ENCODE measurements at places on chromosomes 4 and X. TPM values are rescaled to one million over a fixed set of nuclear protein-coding genes. Genes with fewer than 3 reads are reported as not detected.

GRCh38 chr4:177810220-177810619 is 368.0 kb upstream of the AGA start:
- no peak for DNase-seq

DNA sequence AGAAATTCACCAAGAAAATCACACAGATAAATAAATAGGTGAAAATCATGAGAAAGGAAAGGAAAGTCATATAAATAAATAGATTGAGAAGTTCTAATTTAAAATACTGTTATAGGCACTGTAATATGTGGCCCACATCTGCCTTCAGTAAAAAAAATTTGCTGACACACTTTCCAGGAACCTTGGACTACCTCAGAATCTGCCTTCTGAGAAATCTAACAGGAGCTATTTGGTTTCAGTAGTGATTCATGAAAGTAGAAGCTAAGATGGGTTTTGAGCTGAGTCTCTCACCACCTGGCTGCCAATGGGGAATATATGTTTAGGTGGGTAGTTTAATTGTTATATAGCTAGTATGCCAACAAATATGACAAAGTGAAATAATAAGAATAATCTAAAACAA is 810.0 kb downstream of the RAB28 start:
- no peak for DNase-seq

DNA sequence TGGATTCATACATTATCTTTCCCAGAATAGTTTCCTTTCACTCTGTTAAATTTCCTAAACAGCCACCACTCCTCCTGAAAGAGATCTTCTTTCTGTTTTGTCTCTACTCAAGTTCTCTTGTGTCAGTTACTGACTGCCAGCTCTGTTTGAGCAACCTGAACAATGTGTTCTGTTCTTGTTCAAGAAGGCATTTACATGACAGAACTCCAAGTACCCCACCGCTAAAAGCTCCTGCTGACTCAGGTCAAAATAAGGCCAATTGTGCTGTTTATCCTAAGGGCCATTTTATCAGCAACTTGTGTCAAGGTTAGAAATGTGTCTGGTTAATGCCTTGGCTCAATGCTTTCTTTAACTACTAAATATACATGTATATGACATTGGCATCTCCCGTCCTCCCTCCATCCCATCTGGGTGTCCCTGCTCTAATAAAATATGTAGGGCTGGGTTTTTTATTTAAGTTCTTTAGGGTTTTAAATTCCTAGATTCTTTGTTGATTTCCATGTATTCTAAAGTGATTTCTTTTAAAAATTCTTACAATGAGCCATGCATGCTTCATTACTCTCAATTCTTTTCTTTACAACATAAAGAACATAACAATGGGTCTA is 144.3 kb upstream of the PAQR3 start:
- DNase-seq = peak; percentile 11

DNA sequence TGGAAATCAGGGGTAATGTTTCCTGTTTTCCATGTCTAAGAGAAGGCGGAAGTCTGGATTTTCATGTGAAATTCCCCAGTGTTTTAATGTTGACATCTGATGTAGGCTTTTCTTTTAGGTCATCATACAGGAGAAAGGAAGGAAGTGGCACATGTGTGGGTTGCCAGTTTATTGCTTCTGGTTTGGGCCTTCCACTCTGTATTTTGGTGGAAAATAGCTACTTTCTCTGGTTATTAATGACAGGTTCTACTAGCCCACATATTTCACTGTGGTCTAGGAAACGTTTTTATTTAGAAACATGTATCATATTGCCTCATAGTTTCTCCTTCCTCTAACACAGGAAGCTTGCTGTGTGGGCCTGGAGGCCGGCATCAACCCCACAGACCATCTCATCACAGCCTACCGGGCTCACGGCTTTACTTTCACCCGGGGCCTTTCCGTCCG is 7.2 kb downstream of the PDHA1 start:
- DNase-seq = no peak

DNA sequence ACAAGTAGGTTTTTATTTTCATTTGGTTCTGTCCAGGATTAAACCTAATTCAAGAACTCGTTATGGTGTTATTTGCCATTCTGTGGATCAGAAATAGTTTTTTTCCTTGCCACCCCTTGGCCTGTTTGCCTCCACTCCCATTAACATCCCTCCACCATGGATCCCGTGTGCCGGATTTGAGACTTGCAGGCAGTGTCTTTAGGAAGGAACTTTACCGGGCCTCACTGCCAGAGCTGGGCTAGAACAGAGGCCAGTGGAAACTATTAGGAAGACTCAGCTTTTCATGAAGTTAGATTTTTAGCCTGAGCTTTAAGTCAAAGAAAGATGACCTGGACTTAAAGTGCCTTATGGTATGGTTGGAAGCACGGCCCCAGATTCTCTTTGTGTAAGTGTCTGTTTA is 2.4 kb downstream of the KLHL2 start:
- no peak for DNase-seq

DNA sequence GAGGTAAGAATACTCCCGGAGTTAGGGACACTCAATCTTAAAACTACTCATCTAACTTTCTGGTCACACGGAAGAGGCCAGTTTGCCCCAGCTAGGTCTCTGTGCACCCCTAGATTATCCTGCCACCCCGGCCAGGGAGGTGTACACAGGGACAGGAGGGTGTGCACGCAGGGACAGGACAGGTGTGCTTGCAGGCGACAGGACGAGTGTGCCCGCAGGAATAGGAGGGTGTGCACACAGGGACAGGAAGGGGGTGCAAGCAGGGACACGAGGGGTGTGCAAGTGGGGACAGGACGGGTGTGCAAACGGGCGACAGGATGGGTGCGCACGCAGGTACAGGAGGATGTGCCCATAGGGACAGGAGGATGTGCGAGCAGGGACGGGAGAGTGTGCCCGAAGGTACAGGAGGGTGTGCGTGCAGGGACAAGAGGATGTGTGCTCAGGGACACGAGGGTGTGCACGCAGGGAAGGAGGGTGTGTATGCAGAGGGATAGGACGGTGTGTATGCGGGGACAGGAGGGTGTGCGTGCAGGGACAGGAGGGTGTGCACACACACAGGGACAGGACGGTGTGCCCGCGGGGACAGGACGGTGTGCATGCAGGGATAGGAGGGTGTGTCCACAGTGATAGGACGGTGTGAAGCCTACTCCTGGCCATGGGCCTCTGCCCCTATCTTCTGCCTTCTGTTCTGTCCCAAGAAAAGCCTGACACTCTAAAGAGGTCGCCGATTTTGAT is 4.1 kb downstream of the TMEM271 start:
- DNase-seq = no peak

- DNase-seq = no peak
These were observed 28.0 kb downstream of the PALLD start for GRCh38 chr4:168524897-168525296.

DNA sequence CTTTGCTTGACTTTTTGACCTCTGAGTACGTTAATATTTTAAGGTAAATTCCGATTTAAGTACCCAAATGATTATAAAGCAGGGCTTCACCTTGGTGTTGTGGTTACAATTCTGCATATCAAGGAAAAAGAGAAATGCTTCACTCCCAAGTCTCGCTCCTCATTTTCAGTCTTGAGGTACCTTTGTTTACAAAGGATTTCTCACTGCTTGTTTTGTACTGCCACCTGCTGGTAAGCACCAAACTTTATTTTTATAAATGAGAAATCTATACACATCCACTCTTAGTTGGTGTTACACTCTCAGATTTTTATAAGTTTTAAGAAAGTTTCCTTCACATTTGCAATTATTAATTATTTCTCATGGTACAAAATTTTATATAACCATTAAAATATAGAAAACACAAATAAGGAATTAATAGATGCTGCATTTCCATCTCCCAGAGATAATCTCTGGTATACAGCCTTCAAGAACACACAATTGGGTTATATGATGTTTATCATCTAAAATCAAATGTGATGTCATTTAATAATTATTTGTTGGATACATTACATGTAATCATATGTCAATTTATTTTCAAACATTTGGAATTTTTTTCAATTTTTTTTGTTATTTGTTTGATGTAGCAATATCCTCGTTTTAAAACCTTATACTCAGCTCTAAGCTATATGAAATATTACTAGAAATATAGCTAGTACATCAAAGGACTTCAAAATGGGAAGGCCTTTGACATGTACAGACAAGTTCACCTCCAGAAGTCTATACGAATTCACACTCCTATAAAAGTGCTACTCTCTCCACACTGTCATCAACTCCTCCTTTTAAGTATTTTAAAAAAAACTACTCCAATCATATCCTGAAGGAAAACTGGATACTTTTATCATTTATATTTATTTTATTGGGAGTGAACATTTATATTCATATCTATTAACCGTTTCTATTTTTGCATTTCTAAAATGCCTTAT is 179.9 kb downstream of the KCNIP4 start:
- DNase-seq = peak; percentile 9

- DNase-seq = peak; percentile 34
These were observed 133.1 kb downstream of the CORIN start for GRCh38 chr4:47704693-47705325.

DNA sequence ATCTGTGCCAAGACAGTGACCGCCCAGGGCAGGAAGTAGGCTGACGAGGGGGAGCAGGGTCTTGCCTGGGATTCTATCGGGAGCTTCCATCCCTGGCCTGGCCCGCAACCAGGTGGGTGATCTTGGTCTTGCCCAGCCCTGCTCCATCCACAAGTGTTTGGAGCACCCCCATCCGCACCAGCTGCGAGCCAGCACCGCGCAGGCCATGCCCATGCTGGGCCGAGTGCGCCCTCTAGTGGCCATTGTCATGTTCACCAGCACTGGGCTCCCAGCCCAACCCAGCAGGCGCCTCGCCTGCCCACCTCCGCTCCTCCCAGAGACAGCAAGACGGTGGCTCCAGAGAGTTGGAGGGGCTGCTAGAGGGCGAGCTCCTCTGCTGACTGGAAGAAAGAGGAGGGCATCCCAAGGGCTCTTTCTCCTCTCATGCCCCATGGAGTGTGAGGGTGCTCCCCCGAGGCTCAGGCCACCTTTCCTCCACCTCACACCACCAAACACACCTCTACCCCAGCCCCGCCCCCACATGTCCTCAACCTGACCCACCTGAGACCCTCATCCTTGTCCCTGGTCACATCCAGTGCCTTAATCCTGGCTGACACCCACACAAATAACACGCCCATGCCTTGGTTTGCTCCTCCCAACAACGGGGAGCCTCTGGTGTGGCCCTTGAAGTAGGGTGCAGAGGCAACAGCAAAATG is 9.8 kb upstream of the ATP2B3 start:
- DNase-seq = peak; percentile 74

DNA sequence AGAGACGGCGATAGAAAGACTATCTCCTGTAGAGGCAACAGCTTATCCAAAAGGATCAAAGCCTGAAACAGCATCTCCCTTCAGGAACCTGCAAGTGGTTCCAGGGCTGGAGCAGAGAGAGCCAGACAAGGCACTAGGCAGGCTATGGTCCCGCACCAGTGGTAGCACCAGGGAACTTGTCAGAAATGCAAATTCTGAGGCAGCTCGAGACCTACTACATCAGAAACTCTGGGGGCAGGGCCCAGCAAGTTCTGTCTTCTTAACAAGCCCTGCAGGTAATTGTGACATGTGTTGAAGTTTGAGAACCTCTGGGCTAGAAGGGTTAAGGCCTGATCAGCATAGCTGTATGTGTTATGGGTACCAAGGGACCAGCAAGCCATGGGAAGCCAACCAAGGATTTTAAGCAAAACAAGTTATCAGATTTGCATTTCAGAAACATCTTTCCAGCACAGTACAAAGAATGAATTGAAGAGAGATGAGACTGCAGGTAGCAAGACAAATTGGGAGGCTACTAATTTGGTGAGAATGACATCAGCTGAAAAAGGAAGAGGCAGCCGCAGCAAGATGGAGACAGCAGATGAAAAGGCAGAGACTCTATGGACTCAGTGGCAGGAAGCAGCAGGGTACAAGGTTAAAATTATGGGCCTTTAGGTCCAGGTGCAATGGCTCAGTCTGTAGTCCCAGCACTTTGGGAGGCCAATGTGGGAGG is 139.7 kb downstream of the TSPAN5 start:
- DNase-seq = no peak

The PCYT1B gene
- 0.07 TPM for polyA plus RNA-seq

- DNase-seq = no peak
These were observed 70.7 kb upstream of the TAPT1 start for GRCh38 chr4:16297003-16297402.

The BGN gene
- polyA plus RNA-seq = 116 TPM

The CCDC110 gene
- 0.29 TPM for polyA plus RNA-seq

- DNase-seq = peak; percentile 54
These were observed 160.5 kb downstream of the TBX22 start for GRCh38 chrX:80174925-80175574.

The SLC9B1 gene
- polyA plus RNA-seq = 0.22 TPM

The CPLX1 gene
- 2.1 TPM for polyA plus RNA-seq

- DNase-seq = peak; percentile 12
These were observed 45.8 kb downstream of the BCORL1 start for GRCh38 chrX:130028196-130028595.

- DNase-seq = no peak
These were observed 120.2 kb upstream of the GK2 start for GRCh38 chr4:79528241-79528706.

DNA sequence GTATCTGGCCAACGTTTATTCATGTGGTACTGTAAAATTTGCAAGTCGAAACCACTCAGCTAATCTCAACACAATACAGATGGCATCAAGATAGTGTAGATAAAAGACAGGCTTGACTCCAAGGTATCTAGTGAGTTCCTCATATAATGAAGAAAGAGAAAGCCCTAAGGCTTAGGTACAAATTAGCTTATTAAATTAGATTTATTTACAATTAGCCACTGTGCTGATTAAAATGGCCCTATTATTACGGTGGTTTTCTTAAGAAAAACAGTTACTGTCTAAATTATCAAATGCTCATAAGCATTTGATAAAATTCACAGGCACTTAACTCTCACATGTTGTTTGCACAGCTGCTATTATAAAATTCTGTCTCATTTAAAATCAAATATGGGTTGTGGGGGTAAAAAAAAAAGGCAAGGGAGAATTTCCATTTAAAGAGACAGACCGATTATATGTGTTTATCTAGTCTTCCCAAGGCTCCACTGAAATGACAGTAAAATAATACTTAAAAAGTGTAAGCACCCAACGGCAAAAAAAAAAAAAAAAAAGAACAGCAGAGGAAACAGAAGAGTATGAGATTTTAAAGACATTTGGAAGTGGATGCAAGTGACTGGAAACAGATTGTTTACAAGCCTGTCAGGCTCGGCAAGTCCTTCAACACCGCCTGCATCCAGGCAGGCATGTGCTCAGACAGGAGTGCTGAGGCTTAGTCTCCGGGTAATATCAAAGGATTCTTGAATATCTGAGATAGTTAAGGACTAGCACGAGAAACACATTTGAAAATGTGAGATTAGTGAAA is 55.1 kb downstream of the FAM13A start:
- no peak for DNase-seq

DNA sequence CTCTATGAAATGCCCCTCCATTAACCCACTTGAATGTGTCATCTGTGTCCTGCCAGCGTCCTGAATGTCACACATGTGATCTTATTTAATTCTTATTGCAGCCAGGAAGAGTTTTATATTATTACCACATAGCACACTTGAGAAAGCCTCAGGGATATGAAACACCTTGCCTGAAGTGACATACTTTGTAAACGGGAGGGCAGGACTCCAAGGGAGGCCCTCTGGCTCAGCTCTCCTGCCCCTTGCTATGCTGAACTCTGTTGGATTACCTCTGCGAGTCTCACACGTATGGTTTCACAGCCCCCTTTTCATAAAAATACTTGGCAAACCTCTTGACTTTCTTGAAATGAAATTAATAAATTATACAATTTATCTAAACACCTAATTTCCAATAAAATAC is 11.1 kb upstream of the ZCCHC4 start:
- DNase-seq = no peak

- DNase-seq = peak; percentile 38
These were observed 113.0 kb downstream of the UCHL1 start for GRCh38 chr4:41369680-41370079.

The STARD8 gene
- polyA plus RNA-seq = 4.7 TPM

The DKK2 gene
- 1.2 TPM for polyA plus RNA-seq

GRCh38 chrX:140393507-140393906 is 111.4 kb downstream of the SOX3 start:
- DNase-seq = no peak

All from heart right ventricle (tissue), 16 donors.